CMK (cell line): ENCODE measurements at places on chromosomes 3 and 15.

DNA sequence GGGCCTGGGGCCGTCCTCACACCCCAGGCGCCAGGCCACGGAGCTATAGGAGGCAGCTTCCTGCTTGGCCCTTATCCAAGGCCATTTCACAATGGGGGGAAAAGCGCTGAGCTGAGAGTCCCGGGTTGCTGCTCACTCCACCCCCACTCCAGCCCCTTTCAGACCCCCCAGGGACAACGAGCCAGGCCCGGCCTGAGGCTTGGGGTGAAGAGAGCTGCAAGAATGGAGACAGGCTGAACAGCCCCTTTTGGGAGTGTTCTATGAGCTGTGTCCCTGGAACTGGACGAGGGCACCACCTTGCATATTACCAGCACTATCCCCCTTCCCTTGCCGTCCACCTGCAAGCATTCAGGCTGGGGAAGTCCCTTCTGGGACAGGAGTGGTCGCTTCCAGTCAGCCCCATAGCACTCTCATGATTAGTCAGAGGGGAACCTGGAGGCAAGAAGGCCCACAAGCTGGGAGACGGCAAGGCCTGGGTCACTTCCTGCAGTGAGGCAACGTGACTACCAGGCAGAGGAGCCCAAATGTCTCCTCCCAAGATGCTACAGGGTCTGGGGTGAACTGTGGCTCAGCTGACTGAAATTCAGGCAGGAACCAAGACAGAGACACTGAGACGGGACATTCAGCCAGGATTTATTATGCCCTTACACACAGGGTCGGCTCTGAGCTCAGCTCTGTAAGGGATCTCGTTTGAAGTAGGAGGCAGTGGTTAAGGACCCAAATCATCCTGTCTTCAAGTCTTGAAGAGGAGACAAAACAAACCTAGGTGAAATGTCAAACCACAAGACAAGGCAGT lies 8.6 kb upstream of the SRP14 start:
- DNase-seq = no peak

DNA sequence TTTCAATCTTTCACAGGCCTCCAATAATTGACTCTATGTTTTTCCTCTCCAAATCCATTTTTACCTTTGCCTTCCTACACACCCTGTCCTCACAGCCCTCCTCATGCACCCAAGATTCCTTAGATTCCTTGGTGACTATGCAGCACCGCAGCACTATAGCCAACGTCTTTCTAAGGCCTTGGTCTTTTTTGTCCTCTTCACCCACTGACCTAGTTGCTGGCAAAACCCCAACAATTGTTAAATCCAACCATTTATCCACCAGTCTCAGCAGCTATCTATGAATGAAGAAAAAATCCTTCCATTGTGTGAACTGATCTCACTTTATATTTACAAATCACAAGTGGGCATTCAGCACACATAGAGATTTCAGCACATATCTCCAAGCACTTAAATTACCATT lies 203.9 kb downstream of the VGLL3 start:
- DNase-seq = no peak

DNA sequence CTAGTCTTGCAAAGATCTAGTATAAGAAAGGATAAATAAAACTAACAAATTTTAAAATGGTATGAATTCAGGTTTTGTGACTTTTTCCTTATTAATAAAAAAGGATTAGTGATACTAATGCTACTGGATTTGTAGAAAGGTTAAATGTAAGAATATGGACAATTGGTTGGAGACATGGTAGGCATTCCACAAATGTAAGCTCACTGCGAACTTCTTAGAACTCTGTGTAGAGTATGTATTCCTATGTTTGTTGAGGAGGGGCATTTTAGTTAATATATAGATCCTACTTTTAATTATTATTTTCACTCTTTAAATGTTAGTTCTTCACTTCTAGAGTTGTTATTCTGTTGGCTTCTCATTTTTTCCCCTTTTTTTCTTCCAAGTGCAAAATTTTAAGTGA lies 414.3 kb downstream of the RBMS3 start:
- DNase-seq = no peak

DNA sequence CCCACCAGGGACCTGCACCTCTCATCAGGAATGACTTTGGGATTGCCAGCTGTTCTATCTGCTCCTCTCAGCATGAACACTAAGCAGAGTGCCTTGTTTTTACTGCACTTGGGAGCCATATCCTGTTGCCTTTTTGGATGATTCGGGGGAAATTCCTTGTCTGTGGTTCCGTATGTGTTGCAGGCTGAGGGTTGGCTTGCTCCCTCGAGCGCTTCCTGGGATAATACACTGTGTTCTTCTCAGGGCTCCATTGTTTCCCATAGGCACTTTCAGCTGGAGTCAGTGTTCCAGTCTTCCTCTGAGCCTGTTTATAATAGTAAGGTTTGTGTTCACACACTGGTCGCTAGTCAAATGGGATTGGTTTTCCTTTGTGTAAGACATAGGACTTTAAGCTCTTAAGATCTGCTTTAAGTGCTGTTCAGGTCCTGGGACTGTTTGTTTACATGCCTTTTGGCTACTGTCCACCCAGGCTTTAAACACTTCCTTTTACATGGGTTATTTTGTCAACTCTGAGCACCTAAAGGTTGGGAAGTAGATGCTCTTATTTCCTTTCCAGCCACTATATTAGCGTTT lies 23.4 kb downstream of the BOC start:
- no peak for DNase-seq

DNA sequence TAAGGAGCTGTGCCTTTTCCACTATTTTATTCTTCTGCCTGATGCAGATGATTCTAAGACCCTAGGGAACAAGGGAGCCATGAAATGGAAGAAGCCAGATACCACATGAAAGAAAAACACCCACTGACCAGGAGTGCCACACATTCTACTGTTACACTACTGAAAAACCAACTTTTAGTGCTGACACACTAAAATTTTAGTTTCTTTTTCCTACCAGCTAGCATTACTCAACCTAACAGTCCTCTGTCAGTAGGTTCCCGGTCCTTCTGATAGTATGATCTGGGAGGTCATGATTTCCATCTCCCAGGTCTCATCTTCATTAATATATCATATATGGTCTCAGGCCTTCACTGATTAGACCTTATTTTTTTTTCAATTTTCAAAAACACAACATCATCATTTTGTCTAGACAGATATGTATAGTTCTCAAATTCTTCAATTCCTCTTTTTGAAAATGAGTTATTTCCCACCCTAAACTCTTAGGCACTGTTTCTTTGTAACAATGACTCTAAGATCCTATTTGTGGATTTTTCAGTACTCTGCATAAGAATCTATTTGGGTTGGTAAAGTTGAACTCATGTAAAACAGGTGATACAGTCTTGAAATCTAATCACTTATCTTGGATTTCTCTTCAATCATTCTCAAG lies 321.8 kb downstream of the CTNNB1 start:
- no peak for DNase-seq

- DNase-seq = no peak
Observed at GRCh38 chr3:178880274-178880673, 191.3 kb downstream of the ZMAT3 start.

DNA sequence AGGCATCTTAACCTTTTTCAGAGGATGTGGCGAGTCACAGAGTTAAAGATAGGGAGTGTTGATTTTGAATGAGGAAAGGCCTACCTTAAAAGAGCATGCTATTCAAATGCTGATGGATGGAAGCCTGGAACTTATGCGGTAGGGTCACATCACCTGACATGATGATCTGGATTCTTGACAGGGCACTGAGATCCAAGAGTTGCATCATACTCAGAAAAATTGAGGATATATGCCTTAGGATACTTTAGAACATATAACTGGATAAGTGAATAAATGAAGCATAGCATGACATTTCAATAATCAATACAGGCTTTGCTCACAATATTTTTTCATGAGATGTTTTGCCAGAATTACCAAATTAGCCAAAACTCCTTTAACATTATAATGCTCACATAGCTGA lies 20.1 kb upstream of the SECISBP2L start:
- DNase-seq = no peak

GRCh38 chr3:85603378-85603777 lies 644.6 kb downstream of the CADM2 start:
- no peak for DNase-seq

GRCh38 chr15:85760531-85761371 lies 34.0 kb downstream of the KLHL25 start:
- no peak for DNase-seq

GRCh38 chr3:99928771-99929744 lies 111.4 kb downstream of the CMSS1 start:
- DNase-seq = no peak

DNA sequence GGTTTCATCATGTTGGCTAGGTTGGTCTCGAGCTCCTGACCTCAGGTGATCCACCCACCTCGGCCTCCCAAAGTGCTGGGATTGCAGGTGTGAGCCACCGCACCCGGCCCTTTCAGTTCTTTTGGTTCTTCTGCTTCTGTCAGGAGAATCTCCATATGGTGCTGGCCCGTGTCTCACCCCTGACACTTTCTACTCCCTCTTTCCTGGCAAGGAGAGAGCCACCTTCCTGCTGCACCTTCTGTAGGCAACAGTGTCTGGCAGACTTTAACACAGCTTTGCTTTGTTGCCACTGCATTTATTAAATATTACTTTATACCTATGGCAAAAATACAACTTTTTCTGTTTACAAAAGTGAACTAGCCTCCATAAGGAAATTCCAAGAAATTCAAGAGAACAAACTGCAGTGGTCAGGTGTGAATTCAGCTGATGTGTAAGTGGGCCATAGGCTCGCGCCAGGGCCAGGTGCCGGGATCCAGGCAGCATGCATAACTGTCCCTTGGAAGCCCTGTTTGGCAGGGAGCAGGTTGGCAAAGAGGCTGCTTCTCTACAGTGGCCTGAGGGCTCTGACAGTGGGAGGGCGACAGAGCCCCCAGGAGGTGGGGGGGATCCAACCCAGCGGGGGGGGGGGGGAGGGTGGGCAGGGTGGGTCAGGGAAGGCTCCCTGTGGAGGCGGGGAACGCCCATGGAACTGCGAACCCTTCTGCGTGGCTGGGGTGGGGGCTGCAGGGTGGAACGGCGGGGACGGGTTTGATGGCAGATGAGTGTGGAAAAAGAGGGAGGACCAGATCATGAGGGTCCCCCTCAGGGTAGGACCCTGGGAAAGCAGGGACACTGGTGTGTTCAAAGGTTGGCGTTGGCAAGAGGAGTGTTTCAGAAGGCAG lies 21.1 kb downstream of the CTSH start:
- DNase-seq = no peak

DNA sequence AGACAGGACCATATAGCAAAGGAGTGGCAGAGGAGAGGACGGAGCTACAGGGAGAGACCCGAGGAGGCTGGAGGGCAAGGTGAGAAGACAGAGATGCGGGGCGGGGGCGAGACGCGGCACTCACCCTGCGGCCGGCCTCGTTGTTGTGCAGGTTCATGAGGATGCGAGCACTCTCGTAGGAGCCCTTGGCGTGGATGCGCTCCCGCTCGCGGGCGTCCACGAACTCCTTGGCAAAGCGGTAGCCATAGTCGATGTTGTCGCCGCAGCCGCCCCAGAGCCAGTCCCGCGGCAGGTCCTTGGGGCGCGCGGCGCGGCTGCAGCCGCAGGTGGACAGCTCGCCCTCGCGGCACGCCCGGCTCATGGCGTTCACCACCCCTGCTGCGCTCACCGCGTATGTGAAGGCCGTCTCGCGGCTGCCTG lies 12.9 kb downstream of the WNT5A start:
- no peak for DNase-seq

DNA sequence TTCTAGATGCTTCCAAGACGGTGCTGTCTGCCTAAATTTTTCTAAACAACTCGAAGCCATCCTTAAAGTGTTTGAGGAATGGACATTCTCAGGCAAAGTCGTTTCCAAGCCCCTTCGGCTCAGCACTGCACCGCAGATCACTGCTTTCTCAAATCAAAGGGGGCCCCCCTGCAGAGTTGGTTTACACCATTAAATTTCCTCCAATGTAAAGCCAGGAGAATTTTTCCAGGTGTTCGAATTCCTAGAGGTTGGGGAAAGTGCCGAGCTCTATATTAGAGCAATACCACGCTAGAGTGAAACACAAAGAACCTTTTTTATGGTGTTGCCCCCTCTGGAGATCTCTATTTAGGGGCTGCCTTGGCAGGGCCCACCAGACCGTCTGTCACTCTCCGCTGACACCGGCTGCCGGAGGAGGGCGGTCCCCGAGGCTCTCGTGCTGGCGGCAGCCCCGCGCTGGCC lies 277.9 kb upstream of the NR2F2 start:
- DNase-seq = no peak

GRCh38 chr3:120160050-120160449 lies 65.8 kb upstream of the GSK3B start:
- no peak for DNase-seq

- DNase-seq = no peak
Observed at GRCh38 chr3:196777836-196778235, 38.2 kb downstream of the PAK2 start.

DNA sequence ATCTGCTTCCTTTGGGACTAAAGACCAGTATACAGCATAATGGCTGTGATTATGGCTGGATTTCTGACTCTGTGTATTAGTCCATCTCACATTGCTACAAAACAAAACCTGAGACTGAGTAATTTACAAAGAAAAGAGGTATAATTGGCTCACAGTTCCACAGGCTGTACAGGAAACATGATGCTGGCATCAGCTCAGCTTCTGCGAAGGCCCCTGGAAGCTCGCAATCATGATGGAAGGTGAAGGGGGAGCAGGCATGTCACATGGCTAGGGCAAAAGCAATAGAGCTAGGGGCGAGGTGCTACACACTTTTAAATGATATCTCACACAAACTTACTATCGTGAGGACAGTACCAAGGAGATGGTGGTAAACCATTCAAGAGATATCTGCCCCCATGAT lies 68.0 kb upstream of the GADL1 start:
- DNase-seq = no peak

DNA sequence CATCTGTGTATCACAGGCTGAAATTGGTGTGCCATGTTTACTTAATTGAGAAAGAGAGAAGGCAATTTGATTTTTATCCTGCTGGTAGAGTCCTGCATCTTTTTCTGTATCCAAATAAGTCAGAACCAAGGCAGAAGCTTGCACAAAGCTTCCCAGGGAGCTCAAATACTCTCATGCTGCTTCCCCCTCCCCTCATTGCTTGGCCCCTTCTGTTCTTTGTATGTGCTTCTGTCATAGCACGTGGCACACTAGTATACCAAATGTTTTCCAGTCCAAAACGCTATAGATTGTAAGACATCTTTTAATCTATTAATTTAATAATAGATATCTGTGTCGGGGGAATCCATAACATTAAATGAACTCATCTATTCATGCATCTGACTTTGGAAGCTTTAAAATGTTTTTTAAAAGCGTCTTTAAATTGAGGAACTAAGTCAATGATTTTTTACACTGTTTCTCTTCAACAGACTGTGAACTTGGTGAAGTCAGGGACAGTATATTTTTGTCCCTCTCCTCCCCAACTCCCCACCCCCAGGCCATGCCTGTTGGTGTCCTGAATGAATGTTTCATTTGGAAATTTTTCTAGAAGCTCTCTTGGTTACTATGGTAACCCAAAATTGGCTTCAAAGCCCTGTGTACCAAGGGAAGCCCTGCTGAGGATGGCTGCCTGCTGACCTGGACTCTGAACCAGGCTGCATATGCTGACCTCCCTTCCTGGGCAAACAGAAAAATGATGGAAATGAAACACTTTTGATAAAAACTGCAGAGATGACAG lies 26.2 kb upstream of the SLC35G2 start:
- DNase-seq = no peak
